T follicular helper cell (primary cell): ENCODE measurements at places on chromosomes 7 and 10.

DNA sequence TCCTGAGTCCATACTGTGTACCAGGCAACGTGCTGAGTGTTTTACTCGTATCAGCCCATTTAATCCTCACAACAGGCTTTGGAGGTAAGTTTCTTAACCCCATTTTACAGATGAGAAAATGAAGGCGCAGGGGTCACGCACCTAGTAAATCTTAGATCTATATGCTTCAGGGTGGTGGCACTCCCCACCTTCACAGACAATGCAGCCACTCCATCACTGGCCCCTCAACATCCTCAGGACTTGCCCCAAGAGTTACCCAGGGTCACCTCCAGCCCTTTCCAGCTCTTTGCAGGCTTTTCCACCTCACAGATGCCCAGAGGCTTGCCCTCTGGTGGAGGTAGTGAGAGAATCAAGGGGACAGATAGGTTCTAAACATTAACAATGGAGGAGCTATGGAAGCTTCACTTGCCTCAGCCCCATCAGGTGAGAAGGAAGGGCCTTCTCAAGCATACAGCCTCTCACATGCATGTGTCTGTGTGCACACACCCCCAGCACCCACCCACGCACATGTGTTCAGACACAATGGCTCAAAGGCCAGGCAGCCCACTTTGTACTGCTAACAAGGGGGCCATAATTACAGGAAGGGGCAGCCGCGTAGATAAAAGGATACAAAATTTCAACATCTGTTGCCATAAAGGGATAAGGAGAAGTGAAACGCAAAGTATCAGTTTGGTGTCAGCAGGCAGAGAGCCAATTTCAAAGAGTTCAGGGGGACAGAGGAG, 29.1 kb downstream of the DPCD start:
- no peak for DNase-seq

GRCh38 chr7:38594949-38595348, 36.2 kb downstream of the AMPH start:
- no peak for DNase-seq

DNA sequence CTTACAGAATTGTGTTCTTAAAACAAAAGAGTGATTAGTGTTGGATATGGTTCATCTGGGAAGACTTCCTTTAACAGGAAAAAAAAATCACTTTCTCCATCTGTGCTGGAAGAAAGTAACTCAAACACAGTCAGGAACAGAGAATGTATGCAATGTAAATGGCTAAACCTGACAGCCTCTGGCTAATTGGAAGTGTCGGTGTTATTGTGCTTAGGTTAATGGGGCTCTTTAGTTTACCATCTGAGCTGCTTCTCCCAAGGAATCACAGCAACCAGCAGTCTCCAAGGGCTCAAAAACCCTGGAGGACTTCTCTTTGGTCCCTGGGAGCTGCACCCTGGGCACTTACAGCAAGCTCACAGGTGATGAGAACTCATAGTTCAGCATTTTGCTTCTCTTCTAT, 724.5 kb downstream of the LRMDA start:
- DNase-seq: no peak

DNA sequence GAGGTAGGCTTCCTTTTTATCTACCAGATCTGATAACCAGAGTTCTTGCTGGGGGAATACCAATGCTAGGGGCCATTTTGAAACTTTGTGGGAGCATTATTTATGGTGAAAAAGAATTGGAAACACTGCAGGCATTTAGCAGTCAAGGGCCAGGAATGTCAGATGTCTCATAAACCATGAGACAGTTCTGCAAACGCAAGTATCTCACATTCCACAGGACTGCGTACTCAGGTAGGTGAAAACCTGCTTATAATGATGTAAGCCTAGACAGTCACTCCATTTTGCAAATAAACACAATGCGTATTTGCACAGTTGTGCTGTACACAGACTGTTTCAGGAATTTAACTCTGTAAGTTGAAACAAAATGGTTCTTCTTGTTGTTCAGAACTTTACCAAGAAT, 33.9 kb downstream of the ECHDC3 start:
- DNase-seq: no peak

- no peak for DNase-seq
These were observed 104.2 kb downstream of the PTPN20 start for GRCh38 chr10:47015404-47015803.

DNA sequence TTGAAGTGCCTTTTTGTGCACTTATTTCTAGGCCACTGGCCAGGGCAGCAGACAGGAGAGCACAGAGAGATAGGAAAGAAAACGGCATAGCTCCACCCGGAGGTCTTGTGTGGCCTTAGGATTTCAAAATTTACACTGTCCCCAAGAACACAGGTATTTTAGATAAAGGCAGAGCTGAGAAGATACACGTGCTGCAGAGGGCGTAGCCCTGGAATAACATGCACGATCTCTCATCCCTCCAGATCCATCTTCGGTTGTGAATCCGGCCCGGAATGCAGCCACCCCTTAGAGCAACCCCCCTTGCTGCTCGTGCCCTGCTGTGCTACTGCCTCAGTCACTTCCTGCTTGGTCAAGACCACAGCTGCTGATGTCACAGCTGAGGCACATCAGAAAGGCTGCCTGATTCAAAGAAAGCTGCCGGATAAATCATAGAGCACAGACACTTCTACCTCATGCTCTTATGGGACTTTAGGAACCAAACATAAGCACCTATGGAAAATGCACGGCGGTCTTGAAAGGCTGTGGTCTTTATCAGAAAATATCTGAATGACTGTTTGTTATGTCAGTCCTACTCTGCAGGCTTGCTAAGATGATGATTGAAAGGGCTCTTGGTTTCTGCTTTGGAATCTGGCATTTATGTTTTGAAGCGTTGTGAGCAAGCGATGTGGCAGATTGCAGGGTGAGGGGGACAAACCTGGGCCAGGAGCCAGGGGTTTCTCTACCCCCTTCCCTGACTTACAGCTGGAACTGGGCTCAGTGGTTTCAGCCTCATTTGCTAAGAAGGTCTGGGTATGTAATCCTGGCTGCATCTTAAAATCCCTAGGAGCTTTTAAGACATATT, 152.0 kb downstream of the SVIL start:
- no peak for DNase-seq

DNA sequence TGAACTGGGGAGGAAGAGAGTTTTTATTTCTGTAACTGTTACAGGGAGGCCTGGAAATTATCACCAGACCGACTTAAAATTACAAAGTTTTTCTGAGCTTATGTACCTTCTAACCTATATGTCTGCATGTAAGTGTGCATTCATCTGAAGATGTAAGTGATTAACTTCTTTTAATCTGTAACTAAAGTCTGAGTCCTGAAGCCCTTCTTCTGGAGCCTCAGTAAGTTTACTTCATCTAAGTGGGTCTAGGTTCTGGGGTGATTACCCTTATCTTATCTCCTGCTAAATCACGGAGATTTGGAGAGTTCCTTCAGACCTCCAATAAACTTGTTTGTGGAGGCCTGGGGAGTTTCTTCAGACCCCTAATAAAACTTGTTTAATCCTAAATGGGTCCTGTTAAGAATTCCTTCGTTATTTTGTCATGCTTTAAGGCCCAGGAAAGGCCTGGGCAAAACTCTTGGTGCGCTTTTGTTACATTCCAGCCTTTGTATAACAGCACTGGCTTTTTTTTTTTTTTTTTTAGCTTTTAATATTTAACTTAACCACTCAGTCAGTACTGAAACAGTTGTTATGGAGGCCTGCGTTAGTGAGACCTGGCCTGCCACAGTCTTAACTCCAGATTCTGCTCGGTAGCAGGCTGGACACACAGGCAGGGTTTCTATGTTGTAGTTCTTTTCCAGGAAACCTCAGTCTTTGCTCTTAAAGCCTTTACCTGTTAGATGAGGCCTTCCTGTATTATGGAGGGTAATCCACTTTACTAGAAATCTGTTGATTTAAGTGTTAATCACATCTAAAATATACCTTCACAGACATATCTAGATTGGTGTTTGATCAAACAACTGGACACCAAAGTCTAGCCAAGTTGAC, 33.0 kb downstream of the TPST1 start:
- no peak for DNase-seq

DNA sequence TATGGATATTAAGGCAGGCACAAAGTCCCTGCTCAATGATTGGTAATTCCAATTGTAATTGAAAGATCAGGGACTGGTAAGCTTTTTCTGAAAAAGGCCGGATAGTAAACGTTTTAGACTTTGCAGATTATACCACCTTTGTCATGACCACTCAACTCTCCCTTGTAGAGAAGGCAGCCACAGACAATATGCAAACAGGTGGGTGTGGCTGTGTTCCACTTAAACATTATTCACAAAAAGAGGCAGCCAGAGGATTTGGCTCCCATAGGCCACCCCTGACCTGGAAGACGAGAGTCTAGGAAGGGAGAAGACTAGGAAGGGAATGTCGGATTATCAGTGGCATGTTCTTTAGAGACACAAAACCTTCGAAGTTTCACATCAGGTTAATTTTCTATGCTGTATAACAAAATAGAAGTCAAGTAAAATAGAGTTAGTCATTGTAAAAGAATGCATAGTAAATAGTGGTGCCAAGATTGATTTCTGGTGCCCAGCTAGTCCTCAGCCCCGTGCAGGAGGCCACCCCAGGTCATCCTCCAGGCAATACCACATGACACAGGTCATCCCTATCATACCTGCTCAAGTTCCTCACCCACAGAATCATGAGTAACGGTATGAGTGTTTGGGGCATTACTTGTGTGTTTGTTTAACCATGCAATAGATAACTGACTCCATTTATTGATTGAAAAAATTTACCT, 193.8 kb downstream of the PLPP4 start:
- no peak for DNase-seq

- no peak for DNase-seq
These were observed 15.7 kb downstream of the SLC35B4 start for GRCh38 chr7:134300988-134301387.

GRCh38 chr10:28118985-28119628, 120.2 kb upstream of the ODAD2 start:
- DNase-seq: no peak

DNA sequence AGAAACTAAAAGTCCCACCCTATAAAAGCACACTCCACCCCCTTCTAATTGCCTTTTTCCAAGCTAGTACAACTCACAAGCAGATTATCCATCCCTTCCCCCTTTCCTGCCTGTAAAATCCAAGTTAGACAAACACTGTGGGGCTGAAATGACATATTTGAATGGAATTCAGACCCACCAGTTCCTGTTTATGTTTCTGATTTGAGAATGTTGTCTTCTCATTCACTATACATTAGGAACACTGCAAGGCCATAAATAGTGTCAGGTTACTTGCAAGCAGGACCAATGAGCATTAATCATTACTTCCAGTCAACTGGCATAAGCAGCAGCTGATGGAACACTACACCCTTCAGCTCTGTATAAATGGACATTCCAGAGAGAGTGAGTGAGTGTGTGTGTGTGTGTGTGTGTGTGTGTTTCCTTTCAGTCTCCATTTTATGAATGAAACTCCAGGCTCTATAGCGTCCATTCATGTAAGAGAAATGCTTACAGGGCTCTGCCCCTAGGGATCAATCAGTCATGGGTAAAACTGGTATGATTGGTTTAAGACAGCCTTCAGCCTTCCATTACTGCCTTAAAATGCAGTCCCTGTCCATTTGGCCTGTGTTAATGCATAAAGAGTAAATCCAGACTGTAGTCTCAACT, 69.3 kb downstream of the ETV1 start:
- no peak for DNase-seq

DNA sequence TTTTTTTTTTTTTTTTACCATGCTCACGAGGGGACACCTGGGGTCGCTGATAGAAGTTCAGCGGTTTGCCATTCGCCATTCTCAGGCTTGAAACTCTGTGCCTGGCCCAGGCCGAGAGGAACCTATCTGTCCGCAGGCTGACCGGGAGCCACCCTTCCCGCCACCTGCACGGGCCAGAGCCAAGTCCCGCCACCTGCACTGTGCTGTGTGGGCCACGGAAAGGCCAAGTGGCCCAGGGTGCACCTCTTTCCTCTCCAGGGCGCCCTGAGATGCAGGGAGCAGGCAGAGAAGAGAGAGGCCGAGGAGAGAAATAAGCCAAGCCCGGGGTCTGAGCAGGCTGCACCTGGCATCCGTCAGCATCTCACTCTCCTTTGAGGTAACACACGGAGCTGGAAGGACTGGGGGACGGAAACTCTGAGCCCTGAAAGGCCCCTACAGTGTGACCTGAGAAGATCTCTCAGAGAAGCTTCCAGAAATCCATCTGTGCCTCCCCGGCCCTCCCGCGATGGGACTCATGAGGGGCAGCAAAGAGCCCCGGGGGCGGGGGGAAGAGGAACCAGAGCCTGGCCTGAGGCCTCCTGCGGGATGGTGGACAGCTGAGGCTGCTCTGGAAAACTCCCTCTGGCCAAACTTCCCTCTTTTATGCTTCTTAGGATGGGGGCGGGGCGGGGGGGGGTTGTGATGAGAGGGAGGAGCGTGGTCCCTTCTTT, 46.6 kb downstream of the PRKAG2 start:
- no peak for DNase-seq

GRCh38 chr10:35041502-35041879, 48.6 kb downstream of the CUL2 start:
- DNase-seq: no peak
